Stimulated activated CD8-positive, alpha-beta memory T cell treated with anti-CD3 and anti-CD28 coated beads, Interleukin-15, amount 100 ng/mL, for 4 hours (primary cell): ENCODE measurements at places on chromosomes 5 and 9.

DNA sequence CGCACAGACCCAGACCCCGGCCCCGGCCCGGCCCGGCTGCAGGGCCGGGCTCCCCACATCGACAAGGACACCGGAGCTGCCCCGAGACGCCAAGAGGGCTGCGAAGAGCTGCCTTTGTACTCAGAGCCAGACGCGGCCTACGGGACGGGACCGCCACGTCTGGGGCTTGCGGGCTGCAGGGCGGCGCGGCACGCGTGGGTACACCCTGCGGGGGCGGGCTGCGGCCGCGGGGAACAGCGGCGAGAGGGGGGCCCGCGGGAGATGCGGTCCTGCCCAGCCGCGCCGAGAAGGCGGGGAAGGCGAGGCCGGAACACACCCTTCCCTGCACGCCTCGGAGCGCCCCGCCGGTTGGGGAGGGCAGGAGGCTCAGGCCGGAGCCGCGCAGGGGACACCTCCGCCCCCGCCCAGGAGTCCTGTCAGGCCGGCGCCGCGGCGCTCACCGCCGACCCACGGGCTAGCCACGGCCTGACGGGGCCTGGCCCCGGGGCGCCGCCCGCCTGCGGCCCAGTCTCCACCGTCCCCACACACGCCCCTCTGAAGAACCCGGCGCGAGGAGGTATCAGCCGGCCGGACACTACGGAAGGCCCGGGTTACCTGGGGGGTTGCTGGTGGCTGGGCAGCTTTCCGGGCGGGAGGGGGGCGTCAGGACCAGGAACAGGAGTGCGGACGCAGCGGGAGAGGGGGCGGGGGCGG is 478 bp downstream of the RAB14 start:
- DNase-seq, result peak; percentile 37

DNA sequence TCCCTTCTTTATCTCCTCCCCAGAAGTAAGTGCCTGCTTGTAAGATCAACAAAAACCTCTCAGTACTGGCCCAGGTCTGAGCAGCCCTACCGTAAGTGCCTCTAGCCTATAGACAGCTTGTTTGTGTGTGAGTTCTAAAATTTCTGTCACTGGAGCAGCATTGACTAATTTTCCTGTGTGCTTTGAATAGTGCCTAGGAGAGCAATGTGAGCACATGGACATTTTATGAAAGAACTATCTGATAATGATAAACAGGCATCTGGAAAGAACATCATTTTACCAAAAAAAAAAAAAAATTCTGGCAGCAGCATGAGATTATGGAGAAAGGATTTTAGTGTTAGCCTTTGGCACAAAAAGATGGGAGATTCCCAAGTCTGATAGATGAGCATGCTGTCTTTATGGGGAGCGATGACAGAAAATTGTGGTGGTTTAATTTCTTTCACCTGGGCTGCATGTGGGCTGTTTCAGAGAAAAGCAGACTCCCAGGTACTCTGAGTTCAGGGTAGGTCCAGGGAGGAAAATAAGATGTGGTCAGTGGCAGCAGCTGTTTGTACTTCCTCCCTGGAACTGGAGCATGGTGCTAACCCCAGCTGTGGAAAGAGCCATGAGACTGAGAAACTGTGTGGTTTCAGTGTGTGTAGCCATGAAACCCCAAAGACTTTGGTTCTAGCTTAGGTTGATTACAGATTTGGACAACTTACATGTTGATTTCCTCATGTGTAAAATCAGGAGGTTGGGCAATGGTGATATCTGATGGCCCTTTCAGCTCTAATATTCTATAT is 419.9 kb downstream of the NTRK2 start:
- DNase-seq, result no peak

- no peak for DNase-seq
These were observed 2.2 kb downstream of the GABRB2 start for GRCh38 chr5:161544350-161544765.

DNA sequence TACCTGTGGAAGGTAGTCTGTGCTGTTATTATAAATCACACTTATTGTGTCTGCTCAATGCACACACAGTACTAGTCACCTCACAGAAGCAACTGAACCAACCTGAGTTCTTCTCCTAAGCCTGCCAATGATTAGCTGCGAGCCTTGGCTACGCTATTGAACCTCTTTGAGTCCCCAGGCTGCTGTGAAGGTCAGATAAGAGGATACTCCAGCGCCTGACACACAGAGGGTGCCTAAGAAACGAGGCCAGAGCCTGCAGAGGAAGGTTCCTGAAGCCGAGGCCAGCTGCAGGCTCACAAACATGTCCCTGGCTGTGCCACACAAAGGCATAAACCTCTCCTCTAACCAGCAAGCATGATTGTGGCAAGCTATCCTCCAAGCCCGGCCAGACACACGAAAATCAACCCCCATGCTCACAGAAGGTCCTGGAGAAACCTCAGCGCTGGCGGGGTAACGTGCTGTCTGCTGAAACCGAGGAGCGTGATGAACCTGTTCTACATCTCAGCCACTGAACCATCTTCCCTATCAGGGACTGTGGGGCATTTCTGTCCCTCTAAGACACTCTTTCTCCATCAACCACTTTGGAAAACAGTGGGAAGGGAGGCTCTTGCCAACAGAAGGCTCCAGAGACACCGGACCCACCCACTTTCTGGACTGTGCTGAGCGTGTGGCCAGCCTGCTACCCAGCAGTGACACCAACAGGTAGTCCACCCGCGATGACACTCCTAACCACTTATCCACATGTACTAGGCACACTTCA is 53.2 kb upstream of the SLC25A51 start:
- no peak for DNase-seq

DNA sequence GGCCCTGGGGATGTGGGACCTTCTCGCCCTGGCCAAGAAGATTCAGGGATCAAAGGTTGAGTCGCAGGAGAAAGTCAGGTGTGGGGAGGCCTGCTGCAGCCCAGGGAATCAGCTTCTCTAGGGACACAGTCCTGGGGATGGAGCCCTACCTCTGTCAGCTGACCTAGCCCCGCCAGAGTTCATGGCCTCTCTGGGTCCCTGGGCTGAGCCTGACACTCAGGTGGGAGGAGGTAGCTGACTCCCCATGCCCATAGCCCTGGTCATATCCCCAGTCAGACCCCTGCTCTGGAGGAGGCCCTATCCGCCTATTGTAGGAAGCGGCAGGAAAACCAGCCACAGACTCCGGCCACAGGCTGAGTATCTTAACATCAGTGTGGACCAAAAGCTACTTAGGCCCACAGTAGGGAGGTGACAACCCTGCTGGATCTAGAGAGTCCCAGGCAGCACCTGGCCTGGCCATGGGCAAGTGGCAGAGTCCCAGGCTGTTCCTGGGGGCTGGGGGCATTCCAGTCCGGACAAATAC is 15.0 kb upstream of the MRNIP start:
- DNase-seq, result no peak
